ENCODE measurements at places on chromosomes 6 and 20. TPM values are rescaled to one million over a fixed set of nuclear protein-coding genes. Genes with fewer than 3 reads are reported as not detected.
A peak's percentile ranks its signal among the peaks of the same experiment; 100 is the strongest.

DNA sequence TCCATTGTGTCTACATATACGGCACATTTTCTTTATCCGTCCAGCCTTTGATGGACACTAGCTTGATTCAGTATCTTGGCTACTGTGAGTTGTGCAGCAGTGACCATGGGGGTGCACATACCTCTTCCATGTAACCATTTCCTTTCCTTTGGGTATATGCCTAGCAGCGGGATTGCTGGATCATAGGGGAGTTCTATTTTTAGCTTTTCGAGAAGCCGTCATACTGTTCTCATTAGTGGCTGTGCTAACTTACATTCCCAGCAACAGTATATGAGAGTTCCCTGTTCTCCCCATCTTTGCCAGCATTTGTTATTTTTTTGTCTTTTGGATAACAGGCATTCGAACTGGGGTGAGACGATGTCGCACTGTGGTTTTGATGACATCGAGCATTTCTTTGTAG is 395.0 kb downstream of the SMOC2 start:
- no peak for DNase-seq

SLC22A1 gene
- 1.5 TPM for total RNA-seq

DNA sequence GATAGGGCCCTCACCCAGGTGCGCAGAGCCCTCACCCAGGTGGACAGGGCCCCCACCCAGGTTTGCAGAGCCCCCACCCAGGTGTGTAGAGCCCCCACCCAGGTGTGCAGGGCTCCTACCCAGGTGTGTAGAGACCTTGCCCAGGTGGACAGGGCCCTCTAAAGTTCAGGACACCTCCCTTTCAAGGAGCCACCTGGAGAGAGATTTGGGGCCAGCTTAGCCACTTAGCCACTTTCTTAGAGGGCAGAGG is 280.2 kb downstream of the TAF4 start:
- DNase-seq = peak; percentile 34

- peak; percentile 41 for DNase-seq
Observed at GRCh38 chr6:31797588-31797987, 2.0 kb upstream of the VARS1 start.

FOXC1 gene
- total RNA-seq = not detected

DNA sequence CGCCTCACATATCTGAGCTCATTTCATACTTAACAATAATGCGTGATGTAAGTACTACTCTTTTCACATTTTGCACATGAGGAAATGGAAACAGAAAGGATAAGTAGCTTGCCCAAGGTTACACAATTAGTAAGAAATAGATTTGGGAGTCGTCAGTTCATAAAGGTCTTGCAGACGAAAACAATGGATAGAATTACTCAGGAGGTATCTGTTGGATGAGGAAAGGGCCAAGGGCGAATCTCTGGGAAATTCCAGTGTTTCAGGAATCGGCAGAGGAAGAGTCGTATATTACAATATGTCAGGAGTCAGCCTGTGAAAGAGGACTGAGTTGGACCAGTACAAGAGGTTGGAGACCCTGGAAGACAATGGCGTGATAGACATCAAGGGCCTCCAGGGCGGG is 12.8 kb upstream of the EDN1 start:
- no peak for DNase-seq

DNA sequence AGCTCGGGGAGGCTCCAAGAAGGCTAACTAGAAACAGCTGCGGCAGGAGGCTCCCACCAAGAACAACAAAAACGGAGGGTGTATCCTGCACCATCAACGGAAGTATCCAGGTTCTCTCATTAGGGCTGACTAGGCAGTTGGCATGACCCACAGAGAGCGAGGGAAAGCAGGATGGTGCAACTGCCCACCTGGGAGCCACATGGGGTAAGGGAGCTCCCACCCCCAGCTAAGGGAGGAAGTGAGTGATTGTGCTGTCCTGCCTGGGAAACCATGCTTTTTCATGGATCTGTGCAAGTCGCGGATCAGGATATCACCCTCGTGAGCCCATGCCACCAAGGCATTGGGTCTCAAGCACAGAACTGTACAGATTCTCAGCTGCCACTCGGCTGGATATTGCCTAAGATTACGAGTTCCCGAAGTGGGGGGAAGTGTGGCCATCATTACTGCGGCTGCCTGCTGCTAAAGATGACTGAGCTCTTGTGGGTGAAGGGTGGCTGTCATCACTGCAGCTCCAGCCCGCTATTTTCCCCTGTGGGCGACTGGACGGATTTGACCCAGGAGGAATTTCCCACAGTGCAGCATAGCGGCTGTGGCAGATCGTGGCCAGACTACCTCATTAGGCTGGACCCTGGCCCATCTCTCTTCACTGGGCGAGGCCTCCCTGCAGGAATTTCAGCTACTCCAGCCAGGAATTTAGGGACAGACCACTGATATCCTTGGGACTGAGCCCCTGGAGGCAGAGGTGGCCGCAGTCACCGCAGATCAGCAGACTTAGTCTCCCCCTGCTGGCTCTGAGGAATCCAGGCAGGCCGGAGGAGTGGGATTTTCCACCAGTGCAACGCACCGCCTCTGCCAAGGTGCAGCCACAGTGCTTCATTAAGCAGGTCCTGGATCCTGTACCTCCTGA is 515.7 kb downstream of the FRK start:
- no peak for DNase-seq

FAXC gene
- not detected for total RNA-seq

ZNF341 gene
- 5.2 TPM for total RNA-seq

- no peak for DNase-seq
Observed at GRCh38 chr6:76888351-76888750, 574.9 kb downstream of the HTR1B start.

B3GAT2 gene
- total RNA-seq = not detected

RNF182 gene
- total RNA-seq = not detected

SYNDIG1 gene
- not detected for total RNA-seq

GRCh38 chr6:46490425-46491200 is 636 bp downstream of the RCAN2 start:
- no peak for DNase-seq

OPRM1 gene
- not detected for total RNA-seq

DNA sequence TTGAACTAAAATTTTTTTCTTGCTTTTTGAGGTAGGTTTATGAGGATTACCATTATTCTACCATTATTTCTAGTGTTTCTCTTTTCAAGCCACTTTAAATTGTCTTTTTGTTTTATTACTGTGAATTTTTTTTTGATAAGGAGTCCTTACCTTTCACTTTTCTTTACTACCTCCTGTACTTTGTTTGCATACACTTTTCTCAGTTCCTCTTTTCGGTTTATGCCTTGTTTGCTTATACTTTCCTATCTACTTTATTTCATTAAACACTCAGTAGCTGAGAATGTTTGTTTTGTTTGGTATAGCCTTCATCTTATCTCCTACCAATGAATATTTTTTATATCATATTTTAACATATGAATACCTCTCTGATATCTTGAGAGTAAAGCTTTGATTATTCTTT is 147.9 kb downstream of the TFAP2B start:
- DNase-seq = no peak

DNA sequence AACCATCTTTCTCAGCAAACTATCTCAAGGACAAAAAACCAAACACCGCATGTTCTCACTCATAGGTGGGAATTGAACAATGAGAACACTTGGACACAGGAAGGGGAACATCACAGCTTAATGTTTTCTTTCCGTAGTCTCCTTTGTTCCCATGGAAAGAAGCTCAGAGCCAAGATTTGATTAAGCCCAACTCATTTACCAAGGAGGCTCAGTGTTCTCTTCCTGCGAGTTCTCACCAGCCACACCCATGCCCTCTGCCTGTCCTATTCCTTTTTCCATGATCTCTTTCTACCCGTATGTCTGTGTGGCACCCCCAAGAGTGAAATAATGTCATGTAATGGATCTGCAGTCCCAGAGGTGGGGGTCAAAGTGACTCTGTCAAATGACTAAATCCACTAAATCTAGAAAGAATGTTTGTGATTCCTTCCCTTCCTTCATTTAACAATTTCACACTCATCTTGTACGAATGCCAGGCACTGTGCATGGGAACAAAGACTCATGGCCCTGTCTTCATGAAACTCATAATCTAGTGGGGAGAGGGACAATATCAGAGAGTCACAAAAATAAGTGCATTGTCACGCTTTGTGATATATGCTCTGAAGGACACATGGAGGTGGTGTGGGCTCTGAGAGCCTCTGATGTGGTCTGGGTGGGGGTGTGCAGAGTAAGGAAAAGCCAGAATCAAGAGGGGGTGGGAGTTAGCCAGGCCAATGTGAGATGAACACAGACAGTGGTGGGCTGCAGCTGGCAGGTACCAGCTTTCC is 292.1 kb downstream of the CDC5L start:
- DNase-seq = no peak

- DNase-seq = no peak
Observed at GRCh38 chr6:162387718-162388382, 339.7 kb downstream of the PRKN start.

DNA sequence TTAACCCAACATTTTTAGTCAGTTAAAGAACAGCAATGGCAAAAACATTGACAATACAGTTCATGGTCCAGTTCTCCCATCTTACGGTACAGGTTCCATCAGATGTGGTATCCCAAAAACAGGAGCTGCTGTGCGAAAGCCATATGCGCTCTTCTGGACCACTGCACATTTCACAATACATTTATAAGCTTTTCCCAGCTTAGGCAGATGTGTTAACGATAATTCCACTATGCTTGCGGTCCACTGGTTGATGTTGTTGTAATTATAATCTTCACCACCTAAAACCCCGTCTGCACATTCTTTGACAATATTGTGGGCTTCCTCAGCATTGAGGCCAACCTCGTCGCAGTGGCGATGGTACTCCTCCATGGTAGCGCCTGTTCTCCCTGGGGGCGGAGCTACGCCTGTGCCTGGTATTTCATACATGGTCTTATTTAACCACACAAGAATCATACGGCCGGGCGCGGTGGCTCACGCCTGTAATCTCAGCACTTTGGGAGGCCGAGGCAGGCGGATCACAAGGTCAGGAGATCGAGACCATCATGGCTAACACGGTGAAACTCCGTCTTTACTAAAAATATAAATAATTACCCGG is 52.0 kb downstream of the BFSP1 start:
- no peak for DNase-seq

DNA sequence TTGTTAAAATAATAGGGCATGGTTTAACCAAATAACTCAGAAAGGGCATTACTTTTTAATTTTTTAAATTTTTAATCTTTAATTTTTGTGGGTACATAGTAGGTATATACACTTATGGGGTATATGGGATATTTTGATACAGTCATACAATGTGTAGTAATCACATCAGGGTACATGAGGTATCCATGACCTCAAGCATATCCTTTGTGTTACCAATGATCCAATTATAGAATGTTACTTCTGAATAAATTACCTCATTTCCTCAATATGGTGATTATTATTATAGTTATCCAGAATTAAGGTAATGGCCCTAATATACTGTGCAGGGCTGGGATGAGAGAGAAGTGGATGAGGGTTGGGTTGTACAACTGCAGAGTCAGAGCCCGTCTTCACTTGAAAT is 45.1 kb upstream of the TMEM30A start:
- DNase-seq = no peak

SIRPB1 gene
- 13.3 TPM for total RNA-seq

- DNase-seq = no peak
Observed at GRCh38 chr6:155461556-155461955, 5.9 kb upstream of the NOX3 start.

- no peak for DNase-seq
Observed at GRCh38 chr20:8744228-8744844, 324.6 kb upstream of the PLCB4 start.

- no peak for DNase-seq
Observed at GRCh38 chr6:13407709-13408695, 79.4 kb downstream of the GFOD1 start.

GRCh38 chr20:31517373-31517772 is 3.1 kb downstream of the HM13 start:
- DNase-seq = no peak

- DNase-seq = no peak
Observed at GRCh38 chr20:56202493-56203077, 45.9 kb upstream of the MC3R start.

GRCh38 chr20:34820805-34821578 is 4.5 kb downstream of the NCOA6 start:
- DNase-seq = no peak

REM1 gene
- not detected for total RNA-seq

- no peak for DNase-seq
Observed at GRCh38 chr6:167345348-167345747, 20.5 kb downstream of the TTLL2 start.

DNA sequence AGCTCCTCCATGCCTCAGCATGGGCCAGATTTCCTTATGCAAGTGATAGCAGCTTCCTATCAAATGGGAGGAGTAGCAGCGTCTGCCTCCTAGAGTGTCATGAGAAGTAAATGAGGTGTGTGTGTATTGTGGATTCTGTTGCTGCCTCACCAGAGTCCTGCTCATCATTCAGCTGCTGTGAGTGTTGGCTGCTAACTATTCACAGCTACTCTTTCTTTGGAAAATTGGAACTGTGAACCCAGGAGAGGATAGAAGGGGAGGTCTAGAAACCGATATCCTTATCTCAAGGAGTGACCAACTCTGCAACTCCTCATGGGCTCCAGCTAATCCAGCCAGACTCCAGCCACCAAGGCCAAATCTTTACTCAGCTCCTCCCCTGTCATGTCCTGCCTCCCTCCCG is 63.3 kb downstream of the TOX2 start:
- no peak for DNase-seq

DNA sequence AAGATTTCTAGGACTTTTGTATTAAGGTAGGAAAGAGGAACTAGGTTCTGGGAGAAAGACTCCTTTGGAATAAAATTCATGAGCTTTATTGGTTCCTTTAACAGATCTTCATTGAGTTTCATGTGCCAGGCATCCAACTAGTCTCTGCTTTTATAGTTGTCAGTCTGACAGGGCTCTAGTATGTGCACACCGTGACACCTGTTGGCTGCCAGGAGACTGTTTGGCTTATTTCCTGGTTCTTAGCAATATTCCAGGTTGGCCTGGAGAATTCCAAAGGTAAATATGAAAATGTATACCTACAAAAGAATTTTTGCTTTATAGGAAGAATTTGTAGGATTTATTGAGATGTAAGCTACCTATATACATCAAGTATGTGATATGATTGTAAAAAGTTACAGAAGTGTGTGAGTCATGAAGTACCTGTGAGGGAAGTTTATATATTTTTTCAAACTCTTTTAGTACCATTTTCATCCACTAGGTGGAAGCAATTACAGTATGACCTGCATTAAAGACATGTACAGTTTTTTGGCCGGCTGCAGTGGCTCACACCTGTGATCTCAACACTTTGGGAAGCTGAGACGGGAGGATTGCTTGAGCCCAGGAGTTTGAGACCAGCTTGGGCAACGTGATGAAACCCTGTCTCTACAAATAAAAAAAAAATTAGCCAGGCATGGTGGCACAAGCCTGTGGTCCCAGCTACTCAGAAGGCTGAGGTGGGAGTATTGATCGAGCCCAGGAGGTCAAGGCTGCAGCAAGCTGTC is 35.2 kb downstream of the NDUFAF5 start:
- no peak for DNase-seq

BTNL2 gene
- total RNA-seq = not detected

- no peak for DNase-seq
Observed at GRCh38 chr20:37243937-37244571, 17.6 kb downstream of the GHRH start.
